ENCODE measurements at places on chromosomes 16 and 17.

DNA sequence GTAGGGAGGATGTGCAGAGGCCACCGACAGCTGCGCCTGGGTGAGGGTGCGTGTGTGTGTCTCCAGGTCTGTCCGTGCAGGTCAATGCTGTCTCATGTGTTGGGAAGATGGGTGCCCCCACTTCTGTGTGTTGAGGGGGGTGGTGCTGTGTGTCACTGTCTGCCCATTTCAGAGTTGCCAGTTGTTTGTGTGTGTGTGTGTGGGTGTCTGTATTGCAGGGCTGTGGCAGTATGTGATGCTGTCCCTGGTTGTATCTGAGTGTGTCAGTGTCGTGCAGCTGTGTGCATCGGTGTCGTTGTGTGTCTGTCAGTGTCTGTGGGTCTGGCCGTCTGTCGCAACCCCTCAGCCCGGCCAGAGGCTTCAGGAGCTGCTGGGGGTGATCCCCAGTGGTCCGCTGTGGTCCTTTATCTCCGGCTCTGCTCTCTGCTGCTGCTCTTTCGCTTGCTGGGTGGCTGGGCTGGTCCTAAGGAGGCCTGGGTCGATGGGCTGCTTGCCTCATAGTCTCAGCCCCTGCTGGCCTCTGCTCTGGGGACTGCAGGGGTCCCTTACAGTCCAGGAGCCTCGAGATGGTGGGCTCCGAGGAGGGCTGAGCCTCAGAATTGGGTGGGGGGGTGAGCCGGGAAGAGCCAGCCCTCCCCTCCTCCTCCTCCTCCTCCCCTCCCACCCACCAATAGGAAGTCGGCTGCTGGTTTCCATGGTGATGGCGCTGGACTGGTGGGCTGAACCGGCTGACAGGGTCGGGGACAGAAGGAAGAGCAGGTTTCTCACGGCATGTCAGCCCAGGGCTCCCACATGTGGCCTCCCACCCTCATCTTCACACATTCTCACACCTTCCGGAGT, at the start of gene TSPOAP1:
TSPOAP1 (minus strand) TSS at position 601 of the 840 bp plus-strand sequence. CDS start 875 bp downstream, outside the sequence.
- DNase-seq: peak; percentile 73

DNA sequence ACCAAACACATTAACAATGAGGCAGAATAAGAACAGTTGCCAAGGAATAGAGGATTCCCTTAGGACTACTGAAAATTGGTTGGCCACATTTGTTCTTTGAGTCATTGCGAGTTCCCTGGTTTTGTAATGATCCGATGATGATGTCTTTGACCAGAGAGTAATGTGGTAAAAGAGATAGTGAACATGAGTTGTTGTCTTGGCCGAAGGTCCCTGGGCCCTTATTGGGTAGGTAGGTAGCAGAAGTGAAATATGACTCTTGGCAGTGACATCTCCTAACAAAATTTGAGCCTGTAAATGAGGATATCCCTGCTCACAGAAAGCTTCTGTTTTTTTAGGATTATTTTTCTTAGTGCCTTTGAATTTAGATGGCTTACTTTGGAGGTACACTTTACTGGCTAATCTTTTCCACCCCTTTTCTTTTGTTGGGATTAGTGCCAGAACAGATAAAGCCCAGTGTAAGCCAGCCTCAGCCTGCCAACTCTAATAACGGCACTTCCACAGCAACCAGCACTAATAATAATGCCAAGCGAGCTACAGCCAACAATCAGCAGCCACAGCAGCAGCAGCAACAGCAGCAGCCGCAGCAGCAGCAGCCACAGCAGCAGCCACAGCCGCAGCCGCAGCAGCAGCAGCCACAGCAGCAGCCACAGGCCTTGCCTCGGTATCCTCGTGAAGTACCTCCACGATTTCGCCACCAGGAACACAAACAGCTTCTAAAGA, 47.2 kb downstream of the TNRC6A start:
- DNase-seq: no peak

- no peak for DNase-seq
These were observed 48.6 kb upstream of the PVALEF start for GRCh38 chr17:81116704-81117103.

DNA sequence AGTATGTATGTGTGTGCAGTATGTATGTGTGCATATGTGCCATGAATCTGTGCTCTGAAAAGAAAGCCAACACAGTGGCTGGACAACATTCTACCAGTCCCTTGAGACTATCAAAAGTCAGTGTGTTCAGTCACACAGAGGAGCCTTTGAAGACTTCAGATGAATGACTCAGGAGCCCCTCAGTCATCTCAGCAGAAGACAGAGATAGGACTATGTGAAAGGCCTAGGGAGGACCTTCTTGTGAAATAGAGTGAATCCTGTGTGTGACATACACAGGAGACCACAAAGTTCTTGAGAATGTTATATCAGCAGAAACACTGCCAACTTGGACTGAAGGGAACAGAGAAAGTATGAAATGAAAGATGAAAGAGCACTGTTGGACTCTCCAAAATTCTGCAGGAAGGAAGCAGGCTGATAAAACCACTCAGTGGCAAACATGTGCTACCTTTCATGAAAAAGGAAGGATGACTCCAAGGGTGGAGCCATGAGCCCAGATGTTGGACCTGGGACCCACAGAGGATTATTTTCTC, 108.4 kb downstream of the METRNL start:
- no peak for DNase-seq

Measured in activated CD4-positive, alpha-beta T cell treated with anti-CD3 and anti-CD28 coated beads, Interleukin-2, amount 50 U/mL, for 4 hours (primary cell).